ENCODE measurements at places on chromosomes 12 and 14.

DNA sequence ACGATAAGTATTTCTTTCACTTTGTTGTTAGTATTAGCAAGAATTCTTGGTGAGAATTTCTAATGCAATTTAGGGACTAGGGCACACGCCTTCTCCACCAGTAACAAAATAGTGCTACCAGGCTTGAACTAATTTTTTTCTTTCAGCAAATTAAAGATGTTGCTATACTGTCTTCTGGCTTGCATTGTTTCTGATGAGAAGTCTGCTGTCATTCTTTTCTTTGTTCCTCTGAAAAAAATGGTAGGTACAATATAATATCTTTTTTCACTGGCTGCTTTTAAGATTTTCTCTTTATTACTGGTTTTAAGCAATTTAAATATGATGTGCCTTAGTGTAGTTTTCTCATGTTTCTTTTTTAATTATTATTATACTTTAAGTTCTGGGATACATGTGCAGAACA, 171.2 kb downstream of the PCNX1 start:
- no peak for DNase-seq

DNA sequence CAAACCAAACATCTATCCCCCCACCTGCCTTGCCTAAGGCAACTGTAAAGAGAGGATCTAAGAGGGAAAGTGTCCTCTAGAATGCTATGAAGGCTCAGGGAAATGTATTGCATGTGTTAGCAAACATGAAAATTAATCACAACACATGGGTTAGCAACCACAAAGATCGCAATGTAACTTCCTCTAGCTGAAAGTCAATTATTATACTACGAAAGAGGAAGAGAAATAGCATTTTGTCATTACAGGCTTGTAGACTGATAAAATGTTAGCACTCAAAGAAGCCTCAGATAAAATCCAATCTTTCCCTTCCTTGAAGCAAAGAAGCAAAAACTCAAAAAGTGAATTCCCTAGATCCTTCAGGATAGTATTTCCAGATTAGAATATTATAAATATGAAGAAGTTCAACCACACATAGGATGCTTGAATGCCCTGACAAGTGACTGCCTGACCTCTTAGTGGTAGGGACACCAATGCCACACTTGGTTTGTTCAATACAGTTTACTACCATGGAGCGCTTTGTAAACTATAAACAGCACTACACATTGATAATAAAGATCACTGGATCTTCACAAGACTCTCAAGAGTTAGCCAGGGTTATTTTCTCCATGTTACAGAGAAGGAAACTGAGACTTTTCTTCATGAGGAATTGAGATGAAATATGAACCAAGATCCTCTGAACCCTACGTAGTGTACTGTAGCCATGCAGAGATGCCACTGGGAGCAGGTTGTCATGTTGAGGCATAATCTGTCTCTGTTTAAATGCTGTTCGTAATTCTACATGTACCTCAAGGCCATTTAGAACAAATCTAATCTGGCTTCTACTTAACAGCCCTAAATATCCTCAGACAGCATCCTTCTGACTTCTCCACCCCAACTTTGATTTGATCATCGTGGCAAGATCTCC, 100.7 kb downstream of the ITPR2 start:
- DNase-seq: no peak

DNA sequence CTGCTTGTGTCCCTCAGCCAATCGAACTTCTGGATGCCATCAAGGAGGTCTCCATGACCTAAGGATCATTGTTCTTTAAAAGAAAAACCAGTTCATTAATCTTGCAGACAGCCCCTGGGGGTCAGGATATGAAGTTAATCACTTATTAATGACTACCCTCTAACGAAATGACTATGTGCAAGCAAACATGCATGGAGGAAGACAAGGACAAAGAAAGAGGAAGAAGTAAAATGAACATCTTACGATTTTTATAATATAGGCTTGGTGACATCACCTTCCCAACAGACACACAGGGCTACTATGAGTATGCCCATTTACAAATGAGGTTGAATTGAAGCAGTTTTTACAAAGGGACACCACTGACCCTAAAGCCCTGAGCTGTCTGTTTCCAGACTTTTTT, 111.1 kb upstream of the AMIGO2 start:
- no peak for DNase-seq

DNA sequence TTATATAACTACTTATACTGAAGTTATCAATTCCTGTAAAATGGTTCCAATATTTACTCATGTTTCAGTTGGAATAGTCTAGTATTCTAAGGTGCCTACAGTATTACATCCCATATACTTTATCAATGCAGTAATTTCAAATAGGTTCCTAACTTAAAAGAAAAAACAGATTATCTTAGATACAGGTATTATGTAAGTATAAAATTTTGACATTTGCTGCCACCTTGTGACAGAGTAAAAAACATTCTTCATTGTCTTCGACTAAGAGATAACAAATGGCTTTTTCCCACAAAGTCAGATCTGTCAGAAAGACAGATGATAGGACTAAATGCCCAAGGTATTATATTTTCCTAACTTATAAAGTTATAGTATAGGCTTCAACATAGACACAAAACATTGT, 78.7 kb downstream of the TXNDC16 start:
- DNase-seq: peak; percentile 47

- no peak for DNase-seq
Observed at GRCh38 chr14:97748616-97749015, 951.4 kb downstream of the VRK1 start.

- DNase-seq: no peak
Observed at GRCh38 chr14:105153331-105153731, 15.2 kb downstream of the JAG2 start.
